GM23248 (cell line): ENCODE measurements at places on chromosomes 5 and 9.

DNA sequence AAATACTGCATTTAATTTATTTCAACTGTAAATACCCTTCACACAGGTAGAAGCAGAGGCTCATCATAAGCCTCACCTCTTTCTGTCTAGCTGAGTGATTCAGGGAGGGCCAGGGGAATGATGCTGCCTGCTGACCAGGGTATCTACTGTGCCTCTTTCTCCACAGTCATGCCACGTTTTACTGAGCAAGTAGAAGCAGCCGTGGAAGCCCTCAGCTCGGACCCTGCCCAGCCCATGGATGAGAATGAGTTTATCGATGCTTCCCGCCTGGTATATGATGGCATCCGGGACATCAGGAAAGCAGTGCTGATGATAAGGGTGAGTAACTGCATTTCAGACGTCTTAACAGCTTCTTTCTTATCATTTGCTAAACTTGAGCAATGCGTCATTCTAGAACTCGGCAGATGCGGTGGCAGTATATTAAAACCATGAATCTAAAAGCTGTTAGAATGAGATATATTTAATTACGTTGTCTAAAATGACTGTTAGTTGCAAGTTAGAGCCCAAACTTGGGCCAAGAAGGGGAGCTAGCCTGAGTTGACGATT, 50.0 kb upstream of the LRRTM2 start:
- DNase-seq = no peak

DNA sequence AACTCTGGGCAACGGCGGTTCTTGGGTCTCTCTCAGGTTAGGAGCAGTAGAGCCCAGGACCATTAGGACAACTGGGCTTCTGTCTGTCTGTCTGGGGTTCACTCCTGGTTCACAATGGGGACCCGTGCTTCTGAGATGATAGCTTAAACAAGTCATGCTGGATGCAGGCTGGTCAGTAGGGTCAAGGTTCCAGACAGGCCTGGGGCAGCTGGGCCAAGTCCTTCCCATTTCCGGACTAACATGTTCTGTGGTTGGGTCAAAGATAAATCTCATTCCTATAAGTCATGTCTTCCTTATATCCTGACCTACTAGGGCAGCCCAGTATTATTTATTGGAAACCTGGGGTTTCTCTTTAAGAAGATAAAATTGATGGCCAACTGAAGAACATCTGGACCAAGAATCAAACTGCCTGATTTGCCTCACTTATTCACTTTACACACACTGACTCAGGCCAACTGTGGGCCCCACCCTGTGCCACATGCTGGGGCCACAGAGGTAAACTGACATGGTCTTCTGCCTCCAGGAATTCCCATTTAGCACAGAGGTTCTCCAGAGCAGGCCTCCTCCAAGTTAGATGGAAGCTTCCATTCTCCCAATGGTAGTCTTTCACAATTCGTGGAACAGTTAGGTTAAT, 8.3 kb downstream of the HDHD3 start:
- DNase-seq = no peak

DNA sequence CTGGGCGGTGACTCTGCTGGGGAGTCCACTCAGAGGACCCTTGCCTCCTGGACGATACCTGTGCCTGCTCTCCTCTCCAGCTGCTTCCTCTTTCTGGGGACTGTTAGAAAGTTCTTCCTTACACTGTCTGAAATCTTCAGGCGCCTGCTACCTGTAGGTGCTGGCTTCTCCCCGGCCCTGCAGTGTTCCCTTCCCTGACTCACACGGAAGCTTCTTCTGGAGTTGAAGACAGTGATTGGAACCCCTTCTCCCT, 562 bp downstream of the GSN start:
- DNase-seq = peak; percentile 58

- DNase-seq = peak; percentile 46
These were observed 120.1 kb upstream of the GAS1 start for GRCh38 chr9:87067426-87067825.

GRCh38 chr5:88680253-88681132, 202.5 kb downstream of the MEF2C start:
- DNase-seq = peak; percentile 74

DNA sequence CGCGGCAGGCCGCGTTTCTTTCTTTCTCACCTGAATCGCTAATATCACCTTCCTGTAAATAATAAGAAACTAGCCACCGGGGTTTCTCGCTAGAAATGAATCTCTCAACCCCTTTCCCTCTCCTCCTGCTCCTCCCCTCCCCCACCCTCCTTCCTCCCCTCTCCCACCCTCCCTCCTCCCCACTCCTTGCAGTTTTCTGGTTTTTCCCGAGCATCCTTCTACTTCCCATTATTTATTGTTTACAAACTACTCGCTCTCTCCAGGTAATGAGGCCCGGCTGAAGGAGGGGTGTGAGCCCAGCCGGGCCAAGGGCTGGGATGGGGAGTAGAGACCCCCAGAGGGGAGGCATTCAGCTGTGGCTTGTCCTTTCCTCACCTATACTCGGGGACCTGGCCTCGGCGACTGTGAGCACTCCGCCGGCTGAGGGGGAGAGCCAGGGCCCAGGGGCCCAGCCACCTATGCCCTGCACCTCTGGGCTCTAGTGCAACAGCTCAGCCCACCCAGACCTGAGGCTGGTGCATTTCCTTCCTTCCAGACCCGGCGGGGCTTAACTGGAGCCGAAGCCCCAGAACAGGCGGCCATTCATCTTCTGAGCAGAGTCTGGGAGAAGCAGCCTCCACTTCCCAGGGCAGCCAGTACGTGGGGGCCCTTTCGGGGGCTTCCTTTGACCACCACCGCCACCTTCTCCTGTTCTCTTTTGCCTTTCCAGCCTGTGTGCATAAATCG, 2.1 kb upstream of the IRX4 start:
- no peak for DNase-seq

DNA sequence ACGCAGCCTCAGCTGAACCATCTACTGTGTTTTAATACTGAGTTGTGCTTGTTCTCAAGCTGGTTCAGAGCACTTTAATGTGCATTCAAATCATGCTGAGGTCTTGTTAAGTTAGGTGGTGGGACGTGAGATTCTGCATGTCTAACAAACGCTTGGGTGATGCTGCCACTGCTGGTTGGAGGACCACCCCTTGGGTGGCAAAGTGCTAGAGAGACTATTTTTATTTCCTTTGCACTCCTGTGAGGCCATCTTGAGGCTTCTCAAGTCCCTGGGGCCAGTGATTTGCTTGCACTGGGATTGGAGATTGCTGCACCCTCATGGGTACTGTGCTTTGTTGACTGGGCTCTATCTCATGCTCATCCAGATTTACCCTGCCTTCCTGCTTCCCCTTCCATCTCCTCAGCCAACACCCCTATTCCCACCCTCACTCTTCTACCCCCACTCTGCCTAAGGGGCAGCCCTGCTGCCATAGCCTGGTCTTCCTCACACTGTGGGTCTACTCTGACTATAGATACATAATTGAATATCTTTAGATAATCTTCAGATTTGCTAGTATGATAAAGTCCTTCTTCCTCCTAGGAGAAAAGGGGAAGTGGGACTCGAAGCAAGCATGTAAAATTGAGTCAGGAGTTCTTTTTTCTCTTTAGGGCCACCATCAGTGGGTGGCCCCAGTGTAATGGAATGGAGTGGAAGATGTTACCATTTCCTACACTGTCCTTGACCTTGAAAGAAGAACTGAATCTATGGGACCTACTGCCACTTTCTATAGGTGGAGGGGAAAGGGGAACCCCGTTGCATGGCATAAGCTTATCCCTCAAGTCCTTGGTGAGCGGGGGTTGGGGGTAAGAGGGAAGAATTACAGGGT, 45.1 kb upstream of the SUB1 start:
- no peak for DNase-seq

DNA sequence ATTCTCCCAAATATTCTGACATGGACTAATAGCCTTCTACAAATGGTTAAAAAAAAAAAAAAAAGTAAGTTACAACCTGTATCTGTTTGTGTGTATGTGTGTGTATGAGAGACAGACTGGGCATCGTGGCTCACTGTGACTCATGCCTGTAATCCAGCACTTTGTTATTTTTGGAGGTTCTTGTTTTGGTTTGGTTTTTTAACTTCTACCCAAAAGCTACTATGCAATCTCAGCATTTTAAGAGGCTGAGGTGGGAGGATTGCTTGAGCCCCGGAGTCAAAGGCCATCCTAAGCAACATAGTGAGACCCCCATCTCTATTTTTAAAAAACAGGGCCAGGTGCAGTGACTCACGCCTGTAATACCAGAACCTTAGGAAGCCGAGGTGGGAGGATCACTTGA, 17.6 kb upstream of the HAVCR1 start:
- peak; percentile 73 for DNase-seq

- peak; percentile 17 for DNase-seq
These were observed 59.9 kb downstream of the SUB1 start for GRCh38 chr5:32645246-32645645.

DNA sequence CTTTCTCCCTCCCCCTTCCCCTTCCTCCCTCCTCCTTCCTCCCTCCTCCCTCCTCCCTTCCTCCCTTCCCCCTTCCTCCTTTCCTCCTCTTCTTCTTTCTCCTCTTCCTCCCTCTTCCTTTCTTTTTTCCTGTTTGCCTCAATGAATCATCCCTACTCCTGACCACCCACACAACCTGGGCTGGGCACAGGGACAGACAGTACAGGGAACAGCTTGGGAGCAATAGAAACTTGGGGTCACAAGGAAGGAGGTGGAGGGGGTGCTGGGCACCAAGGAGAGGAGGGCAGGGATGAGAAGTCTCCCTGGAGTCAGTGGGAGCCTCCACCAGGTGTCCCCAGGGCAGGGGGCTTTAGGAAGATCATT, 5.0 kb downstream of the TTC16 start:
- DNase-seq = no peak

- DNase-seq = peak; percentile 72
These were observed 508.1 kb downstream of the NR2F1-AS1 start for GRCh38 chr5:93072831-93073459.

GRCh38 chr5:161851691-161852299, 3.9 kb downstream of the GABRA1 start:
- peak; percentile 2 for DNase-seq

GRCh38 chr5:80191991-80192398, 63.9 kb downstream of the SERINC5 start:
- DNase-seq = peak; percentile 22

DNA sequence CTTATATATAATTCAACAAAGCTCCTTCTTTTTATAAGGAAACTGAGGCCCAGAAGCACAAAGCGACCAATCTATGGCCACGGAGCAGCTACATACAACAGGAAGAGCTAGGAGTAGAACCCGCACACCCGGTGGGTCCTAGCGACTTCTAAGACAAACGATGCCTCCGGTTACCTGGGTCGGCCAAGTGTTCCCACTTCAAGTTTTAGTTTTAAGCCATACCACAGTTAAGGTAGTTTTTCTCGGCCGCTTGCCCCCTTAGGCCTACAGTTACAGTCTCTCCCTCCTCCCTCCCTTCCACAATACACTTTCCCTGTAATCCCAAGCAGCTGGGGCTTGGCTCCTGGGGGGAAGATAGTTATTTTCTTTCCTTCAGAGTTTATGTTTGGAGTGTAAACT, 533 bp downstream of the SREK1IP1 start:
- peak; percentile 43 for DNase-seq

DNA sequence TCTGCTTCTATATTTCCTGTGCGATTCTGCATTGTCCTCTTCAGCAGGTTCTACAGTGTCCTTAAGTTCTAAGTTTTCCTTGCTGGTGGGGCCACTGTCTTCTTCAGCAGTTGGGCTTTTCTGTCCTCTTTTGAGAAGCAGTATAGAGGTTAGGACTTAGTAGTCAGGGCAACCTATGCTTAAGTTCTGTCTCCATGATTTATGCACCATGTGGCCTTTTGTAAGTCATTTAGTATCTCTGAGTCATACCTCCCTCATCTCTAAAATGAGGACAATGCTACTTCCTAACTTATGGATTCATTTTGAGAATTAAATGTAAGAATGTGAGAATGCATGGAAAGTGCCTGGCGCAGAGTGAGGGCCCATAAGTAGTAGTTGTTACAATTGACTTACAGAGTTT, 46.8 kb downstream of the GRIN3A start:
- no peak for DNase-seq

GRCh38 chr5:144308906-144309670, 138.4 kb downstream of the KCTD16 start:
- no peak for DNase-seq

DNA sequence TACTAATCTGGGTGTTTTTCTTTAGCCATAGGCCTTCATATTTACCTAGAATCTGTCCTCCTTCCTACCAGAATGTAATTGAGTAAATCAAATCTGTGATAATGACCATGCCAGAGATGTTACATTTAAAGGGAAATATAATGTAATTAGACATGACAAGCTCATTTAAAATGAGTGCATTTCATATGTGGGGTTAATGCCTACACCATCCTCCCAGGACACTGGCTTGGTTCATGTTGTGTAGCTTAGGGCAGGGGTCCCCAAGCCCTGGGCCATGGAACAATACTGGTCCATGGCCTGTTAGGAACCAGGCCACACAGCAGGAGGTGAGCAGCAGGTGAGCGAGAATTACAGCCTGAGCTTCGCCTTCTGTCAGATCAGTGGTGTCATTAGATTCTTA, 276.9 kb upstream of the DAP start:
- no peak for DNase-seq

DNA sequence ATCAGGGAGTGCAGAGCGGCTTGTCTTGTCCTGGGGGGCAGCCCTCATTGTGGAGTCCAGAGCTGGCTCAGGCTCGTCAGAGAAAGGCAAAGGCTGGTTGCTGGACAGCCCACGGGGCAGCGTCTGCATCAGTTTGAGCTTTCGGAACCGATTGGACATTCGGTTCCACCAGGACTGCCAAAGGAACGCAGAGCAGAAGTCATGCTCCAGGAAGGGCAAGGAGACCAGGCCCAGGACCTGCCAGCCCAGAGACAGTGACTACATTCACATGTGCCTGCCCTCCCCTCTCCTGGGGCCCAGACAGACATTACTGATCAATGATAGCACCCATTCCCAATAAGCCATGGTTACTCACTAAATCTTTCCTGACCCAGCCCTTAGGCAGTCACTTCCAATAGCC, 18.1 kb downstream of the ANKS6 start:
- no peak for DNase-seq

DNA sequence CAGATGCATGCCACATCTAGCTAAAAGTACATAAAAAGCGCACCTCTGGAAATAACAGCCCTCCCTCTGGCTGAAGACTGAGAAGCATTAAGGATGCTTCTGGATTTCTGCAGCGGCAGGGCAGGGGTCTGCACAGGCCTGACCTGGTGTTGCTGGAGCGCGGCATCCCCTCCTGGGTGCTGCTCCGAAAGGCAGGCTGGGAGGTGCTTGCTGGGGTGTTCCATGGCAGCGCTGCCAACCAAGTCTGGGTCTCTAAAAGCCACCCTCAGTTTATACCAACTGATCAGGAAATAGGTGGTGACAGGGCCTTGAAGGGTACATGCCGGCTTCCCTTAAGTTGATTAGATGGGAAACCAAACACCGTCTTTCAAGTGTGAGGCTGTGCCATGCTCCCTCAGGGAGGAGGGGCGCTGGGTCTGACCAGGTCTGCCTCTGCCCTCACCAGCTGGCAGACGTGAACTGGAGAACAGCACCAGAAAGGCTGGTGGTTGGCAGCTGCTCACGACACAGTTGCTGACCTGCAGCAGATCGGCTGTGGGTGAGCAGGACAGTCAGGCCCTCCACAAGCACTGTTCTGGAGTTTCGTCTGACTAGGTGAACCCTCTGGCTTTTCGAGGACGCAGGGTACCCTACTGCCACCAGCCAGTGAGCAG, 81.6 kb downstream of the DAP start:
- no peak for DNase-seq

GRCh38 chr5:81778642-81779041, 27.7 kb upstream of the SSBP2 start:
- DNase-seq = peak; percentile 71

GRCh38 chr5:93607367-93608258, 24.6 kb downstream of the NR2F1 start:
- DNase-seq = peak; percentile 74
